ENCODE measurements at places on chromosomes 3 and 15.
A peak's percentile ranks its signal among the peaks of the same experiment; 100 is the strongest.

DNA sequence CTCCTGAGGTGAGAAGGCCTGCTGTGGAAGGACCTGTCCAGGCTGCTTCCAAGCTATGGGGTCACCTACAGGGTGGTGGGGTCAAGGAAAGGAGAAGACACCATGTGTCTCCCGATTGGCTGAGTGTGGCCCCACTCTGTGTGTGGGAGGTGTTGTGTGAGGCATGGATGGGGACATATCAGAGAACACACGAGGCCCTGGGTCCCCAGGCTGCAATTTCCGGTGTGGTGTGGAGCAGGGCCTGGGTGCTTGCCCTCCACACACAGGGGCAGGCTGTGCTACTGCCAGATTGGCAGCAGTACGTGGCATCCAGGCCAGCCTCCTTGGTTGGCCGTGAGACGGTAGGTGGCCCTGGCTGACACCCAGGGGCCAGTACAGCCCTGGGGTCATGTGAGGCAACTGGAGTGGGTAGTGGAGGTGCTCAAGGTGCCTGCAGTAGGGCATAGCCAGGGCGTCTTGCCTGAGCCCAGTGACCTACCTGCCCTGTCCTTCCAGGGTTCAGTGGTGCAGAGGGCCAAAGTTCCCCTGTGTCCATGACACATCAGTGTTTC is 233.8 kb downstream of the SNRPN start:
- no peak for DNase-seq

DNA sequence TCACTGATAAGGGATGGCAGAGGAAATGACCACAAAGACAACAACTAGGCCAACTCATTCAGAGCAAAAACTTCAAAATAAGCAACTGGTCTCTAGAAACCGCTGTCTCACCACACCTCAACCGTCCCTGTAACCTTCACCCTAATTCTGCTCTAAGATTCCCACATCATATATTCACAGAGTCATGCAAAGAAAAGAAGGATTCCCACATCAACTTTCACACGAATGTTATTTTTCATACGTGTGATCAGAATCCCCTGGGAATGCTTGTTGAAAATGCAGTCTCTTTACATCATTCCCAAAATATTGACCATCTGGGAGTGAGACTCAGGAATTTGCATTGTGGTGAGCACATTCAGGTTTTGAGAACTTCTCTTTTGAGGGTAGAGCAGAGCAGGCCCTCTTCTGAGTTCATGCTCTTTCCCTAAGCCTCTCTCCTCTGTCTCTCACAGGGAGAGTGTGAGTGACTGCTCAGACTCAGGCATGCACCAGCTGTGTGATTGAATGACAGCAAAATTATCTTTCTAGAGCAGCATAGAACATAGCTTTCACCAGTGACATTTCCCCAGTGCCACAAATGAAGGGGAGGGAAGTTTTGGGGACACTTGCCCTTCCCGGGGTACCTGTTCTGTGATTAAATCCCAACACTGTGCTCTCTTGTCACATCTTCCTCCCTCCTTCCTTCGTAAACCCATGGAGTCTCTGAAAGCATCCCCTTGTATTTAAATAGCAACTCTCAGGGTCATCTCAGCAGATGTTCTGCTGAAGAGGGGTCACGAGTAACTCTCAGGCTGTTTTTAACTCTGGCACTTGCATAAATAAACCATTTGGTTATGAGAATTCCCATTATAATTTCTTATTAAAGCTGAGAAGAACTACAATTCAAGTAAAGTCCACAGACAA is 170.9 kb downstream of the PLCL2 start:
- peak; percentile 90 for DNase-seq

GRCh38 chr3:127857333-127857732 is 35.0 kb upstream of the MGLL start:
- DNase-seq = peak; percentile 19

- no peak for DNase-seq
Observed at GRCh38 chr3:48135552-48136495, 52.4 kb downstream of the CDC25A start.

- peak; percentile 62 for DNase-seq
Observed at GRCh38 chr3:188220988-188221818, 67.2 kb downstream of the LPP start.

GRCh38 chr3:128605091-128606046 is 45.2 kb downstream of the RPN1 start:
- DNase-seq = no peak

DNA sequence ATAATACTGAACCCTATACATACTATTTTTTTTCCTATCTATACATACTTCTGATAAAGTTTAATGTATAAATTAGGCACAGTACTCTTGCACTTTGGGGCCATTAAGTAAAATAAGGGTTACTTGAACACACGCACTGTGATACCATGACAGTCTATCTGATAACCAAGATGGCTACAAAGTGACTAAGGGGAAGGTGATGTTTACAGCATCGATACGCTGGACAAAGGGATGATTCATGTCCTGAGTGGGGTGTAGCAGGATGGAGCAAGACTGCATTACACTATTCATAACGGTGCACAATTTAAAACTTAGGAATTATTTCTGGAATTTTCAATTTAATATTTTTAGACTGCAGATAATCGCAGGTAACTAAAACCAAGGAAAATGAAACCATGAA is 30.0 kb upstream of the SLC2A2 start:
- peak; percentile 9 for DNase-seq

GRCh38 chr15:81073801-81074200 is 60.3 kb upstream of the CFAP161 start:
- no peak for DNase-seq

- no peak for DNase-seq
Observed at GRCh38 chr3:61892891-61893290, 331.5 kb downstream of the PTPRG start.

DNA sequence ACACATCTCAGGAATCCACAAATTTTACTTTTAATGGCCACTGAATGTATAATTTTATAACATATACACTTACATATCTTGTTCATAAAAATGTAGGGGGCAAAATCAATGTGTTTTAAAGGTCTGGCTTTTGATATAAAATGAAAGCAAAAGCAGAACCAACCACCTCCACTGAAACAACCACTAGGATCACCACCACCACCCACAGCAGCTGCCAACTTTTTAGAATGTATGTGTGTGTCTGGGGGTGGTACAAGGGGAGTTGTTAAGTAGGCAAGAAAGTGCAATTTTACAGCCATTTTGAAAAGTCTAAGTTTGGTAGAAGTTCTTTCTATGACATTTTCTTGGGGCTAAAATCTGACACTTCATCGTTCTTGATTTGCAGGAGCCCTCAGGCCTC is 44.0 kb downstream of the OTOL1 start:
- no peak for DNase-seq

DNA sequence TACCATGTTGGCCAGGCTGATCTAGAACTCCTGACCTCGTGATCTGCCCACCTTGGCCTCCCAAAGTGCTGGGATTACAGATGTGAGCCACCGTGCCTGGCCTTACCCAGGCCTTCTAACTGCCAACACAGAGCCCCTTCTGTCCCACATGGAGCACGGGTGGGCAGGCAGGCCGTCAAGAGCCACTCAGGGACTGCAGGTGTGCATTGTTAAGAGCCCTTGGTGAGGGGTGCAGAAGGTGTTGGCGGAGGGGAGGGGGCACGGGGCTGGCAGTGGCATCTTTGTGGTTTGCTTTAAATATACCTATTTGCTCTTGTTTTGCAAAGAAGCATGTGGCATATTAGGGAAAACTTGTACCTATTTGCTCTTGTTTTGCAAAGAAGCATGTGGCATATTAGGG is 37.3 kb downstream of the SMAD6 start:
- no peak for DNase-seq

- DNase-seq = no peak
Observed at GRCh38 chr3:88032245-88032644, 26.6 kb downstream of the CGGBP1 start.

GRCh38 chr15:36415643-36416042 is 163.8 kb upstream of the CDIN1 start:
- DNase-seq = peak; percentile 82

DNA sequence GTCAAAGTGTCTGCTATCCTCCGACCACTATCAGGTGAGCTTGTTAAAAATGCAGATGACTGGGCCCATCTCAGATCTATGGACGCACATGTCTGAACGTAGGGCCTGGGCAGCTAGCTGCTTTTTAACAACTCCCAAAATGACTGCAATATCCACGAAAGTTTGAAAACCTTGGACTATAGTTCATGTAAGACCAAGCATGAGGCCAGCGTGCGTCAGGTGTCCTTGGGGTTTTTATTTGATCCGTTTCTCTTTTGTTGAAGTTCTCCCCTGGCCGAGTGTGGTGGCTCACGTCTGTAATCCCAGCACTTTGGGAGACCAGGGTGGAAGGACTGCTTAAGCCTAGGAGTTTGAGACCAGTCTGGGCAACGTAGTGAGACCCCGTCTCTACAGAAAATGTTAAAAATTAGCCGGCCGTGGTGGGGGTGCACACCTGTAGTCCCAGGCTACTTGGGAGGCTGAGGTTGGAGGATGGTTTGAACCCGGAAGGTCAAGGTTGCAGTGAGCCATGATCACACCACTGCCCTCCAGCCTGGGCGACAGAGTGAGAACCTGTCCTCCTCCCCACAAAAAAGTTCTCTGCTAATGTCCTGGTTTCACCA is 9.5 kb downstream of the SLC51A start:
- DNase-seq = no peak

DNA sequence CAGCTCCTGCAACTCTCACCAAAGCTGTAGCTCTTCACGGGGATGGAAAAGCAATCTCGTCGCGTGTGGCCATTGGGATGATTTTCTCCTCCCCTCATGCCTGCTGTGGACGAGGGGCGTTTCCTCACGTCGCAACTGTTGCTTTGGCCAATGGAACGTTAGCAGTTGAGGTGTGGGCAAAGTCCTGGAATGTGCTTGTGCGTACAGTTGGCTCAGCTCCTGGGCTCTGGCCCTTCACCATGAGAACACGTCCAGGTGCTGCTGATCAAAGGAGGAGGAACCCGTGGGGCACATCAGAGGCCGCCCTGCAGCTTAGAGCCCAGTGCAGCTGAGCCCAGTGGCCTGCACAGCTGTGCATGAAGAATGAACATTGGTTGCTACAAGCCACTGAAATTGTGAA is 186.1 kb downstream of the TJP1 start:
- no peak for DNase-seq

GRCh38 chr3:13785853-13786436 is 93.9 kb downstream of the WNT7A start:
- no peak for DNase-seq

- peak; percentile 46 for DNase-seq
Observed at GRCh38 chr3:88180398-88180999, 30.7 kb downstream of the C3orf38 start.

DNA sequence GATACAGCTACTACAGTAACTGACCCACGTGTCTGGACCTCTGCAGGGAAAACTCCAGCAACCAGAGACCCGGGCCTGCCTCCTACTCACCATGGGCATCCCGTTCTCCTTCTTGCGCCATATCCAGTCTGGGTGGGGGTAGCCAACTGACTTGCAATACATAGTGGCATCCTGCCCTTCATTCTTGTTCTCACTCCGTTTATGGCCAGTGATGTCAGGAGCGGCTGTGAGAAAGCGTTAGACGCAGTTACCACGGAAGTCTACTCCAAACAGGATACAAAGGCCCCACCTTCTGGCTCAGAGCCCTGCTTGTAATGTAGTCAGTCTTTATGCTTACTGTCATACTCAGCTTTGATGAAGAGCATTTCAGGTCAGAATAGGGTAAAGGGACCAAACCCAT is 59.6 kb downstream of the NPTN start:
- DNase-seq = peak; percentile 83

DNA sequence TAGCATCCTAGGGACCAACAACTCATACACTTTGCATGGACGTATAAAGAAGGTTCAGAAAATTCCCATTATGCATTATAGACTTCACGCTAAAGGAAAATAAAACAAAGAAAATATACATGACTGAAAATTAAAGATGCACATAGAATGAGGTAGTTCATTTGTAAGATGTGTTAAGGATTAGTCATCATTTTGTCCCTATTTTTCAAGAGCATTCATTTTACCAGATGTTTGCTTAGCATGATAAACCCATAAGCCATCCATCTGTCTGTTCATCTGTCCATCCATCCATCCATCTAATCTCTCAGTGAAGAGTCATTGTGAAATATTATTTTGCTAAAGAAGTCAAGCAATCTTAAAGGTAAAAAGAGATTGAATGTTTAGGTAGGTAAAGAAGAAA is 80.3 kb downstream of the TFG start:
- DNase-seq = peak; percentile 37

- DNase-seq = no peak
Observed at GRCh38 chr3:12076031-12076430, 71.8 kb downstream of the SYN2 start.

GRCh38 chr15:55789066-55789660 is 46.2 kb upstream of the PRTG start:
- DNase-seq = no peak

DNA sequence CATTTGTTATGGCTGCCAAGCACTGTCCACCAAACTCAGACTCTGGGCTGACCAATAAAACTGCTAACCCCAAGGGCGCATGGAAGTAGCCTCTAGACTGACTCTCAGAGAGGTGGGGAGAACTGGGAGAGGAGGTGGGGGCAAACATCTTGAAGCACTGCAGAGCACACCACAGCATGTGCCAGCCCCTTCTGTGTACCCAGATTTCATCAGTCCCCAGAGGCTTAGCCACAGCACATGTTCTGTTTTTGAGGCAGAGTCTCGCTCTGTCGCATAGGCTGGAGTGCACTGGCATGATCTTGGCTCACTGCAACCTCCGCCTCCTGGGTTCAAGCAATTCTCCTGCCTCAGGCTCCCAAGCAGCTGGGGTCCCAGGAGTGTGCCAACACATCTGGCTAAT is 119.5 kb upstream of the SPATA12 start:
- no peak for DNase-seq

All from fibroblast of skin of right quadriceps (primary cell).